Activated T-helper 1 cell treated with anti-CD3 and anti-CD28 coated beads, Interleukin-12 subunit alpha, Interleukin-12 subunit beta, Interleukin-2, Interleukin-4 antibody, amounts not matched to agents 30 ng/mL and 10 ng/mL and 1 ng/mL, durations not matched to agents 14 hours and 24 hours and 36 hours (primary cell): ENCODE measurements at places on chromosomes 5 and 9.

DNA sequence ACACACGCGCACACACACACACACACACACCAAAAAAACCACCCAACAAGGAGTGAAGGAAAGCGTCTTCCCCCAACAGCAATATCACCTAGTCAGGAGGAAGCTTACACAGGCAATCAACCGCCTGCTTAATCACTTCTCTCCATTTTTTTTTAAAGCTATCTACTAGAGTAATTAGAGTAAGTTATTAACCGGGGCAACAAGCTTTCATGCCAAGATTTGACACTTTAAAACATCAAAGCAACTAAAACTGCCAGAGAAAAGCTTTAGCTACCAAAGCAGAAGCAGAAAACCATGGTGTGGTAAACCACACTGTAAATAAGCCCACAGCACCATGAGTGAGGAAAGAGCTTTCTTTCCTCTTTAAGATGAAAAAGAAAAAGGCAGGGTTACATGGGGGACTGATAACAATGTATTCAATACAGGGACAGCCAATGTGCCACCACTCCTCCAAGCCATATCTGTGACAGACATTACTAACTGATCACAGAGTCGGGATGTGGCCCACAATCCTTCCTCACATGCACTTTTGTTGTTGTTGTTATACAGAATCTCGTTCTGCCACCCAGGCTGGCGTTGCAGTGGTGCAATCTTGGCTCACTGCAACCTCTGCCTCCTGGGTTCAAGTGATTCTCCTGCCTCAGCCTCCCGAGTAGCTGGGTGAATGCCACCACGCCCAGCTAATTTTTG is 282.1 kb downstream of the CRB2 start:
- peak; percentile 26 for DNase-seq

- no peak for DNase-seq
Observed at GRCh38 chr9:108469654-108470053, 386.1 kb downstream of the ACTL7B start.

GRCh38 chr5:171574376-171574775 is 154.9 kb downstream of the FGF18 start:
- DNase-seq: no peak

DNA sequence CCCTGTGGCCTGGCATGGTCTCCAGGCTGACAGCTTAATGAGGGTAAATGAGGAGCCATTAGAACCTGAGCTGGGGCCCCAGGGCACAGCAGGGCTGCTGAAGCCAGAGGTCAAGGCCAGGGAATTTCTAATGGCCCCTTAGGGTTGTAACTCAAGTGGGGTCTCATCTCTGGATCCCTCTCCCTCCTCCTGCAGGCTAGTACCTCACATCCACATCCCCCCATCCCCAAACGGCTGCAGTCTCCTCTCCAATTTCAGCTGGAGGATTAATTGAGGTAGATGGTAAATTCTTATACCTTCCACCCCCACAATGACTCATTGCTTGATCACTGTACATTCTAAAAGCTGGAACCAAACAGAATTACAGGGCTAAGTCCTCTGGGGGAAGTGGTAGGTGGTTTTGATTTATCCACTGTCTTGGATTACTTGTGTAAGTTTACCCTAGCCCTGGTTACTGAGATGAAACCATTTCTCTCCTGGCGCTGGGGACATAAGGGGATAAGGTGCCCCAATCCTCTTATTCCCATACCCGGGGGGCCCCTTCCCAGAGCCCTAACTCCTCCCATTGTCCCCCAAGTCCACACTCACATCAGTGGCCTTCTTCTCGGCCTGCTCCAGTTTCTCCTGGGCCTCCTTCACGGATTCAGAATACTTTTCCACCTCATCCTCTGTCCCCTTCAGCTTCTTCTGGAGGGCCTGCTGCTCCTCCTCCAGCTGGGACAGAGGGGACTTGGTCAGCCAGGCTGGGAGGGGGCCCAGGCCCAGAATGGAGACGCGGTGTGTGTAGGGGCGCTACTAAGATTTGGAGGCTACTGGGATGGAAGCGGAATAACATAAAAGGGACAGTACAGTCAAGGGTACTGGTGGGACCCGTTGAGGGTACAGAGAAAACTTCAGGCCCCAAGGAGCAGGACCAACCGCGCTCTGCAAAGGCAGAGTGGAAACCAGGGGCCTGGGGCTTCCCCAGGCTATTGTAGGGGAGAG is 875 bp downstream of the TPM2 start:
- DNase-seq: no peak

DNA sequence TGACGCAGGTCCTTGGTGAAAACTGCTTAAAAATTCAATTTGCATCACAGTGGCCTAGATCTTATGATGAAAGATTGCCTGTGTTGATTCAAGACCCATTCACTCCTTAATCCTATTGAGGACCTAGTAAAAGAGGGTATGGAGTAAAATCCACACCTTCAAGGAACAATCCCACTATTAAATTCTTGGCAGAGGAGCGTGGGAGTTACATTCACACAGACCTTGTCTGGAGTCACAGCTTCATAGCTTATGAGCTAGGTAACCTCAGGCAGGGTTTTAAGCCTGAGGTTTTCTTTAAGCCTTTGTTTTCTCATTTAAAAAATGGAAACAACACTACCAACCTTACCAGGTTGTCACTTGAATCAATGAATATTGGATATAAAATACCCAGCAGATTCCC is 566.5 kb upstream of the ZNF462 start:
- no peak for DNase-seq

- DNase-seq: no peak
Observed at GRCh38 chr5:110879675-110880074, 140.9 kb downstream of the SLC25A46 start.

DNA sequence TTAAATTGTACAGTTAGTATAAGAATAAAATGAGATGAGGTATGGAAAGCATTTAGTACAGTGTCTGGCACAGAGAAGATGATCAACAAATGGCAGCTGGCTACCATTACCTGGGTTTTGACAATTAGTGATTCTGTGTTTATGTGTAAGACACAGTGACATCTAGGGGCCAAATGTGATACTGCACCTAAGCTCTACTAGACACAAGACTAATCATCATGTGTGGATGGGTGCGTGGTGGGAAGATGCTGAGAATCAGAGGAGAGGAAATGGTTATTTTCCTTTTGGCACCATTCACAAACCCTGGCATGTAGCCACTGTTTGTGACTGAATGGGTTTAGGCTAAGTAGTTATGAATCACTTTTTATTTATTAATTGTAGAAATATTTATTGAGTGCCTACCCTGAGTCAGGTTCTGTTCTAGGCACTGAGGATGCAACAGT is 109.8 kb upstream of the TBC1D2 start:
- no peak for DNase-seq

DNA sequence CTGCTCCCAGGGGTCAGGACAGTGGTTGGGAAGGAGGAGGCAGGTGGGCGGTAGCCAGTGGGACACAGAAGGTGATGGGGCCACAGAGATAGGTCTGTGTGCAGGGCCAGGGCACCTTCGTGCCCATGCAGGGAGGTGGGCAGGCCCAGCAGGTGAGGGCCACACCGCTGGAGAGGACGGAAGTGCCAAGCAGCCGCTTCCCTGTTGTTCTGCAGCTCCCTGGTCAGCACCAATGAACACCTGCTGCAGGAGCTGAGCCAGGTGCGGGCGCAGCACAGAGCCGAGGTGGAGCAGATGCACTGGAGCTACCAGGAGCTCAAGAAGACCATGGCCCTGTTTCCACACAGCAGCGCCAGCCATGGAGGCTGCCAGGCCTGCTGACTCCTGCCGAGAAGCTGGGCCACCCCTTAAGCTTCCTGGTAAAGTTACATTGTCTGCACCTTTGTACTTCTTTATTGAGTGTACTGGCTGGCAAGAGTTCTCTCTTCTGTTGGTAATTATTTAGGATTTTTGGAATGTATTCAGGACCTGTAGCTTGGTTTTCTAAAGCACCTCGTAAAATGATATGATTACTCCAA is 40.3 kb downstream of the TPPP start:
- DNase-seq: no peak

DNA sequence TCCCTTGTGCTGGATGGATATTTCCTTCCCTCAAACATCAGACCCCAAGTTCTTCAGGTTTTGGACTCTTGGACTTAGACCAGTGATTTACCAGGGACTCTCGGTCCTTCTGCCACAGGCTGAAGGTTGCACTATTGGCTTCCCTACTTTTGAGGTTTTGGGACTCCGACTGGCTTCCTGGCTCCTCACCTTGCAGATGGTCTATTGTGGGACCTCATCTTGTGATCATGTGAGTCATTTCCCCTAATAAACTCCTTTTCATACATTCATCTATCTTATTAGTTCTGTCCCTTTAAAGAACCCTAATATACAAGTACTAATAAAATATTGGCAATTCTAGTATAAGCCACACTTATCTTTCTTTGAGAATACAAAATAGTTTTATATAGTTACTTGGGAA is 1078.9 kb downstream of the CDH12 start:
- DNase-seq: no peak

DNA sequence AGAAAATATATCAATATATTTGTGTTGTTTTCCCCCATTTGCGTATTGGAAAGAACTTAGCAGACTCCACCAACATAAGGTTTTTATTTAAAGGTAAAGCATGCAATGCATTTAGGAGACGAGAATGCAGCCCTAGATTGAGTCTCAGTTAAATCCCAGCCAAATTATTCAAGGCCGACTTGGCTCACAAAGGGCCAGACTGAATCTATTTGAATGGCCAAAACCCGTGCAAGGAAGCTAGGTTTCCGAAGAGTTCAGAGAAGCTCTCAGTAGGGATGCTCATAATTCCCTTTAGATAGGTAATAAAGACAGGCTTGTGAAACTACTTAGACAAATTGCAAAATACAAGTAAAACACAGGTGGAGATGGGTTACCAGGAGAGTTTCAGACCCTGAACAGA is 520.3 kb downstream of the CDH9 start:
- no peak for DNase-seq

DNA sequence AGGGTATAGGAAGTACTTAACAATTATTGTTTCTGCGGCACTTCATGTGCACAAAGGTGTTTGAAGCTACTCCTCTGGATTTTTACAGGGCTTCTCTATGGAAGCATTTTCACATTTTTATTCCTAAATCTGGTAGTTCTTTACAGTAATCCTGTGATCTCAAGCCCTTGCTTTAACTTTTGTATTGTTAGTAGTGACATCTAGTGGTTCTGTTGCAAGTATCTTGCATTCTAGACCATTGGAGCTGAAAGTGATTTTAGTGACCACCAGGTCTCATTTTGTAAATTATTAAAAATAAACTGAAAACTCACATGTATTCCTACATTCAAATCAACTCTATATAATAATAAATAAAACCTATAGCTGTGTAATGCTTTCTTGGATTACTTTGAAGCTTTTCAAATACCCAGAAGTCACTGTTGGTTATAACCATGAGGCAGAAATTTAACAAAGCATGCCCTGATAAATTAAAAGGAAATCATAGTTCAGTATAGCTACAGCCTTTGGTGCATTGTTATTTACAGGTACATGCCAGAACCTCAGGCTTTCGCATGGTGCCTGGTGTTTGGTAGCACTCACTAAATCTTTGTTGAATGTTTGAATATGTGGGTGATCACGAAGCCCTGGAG is 18.9 kb downstream of the RPS23 start:
- no peak for DNase-seq

GRCh38 chr5:174146556-174146955 is 101.0 kb downstream of the NSG2 start:
- no peak for DNase-seq

DNA sequence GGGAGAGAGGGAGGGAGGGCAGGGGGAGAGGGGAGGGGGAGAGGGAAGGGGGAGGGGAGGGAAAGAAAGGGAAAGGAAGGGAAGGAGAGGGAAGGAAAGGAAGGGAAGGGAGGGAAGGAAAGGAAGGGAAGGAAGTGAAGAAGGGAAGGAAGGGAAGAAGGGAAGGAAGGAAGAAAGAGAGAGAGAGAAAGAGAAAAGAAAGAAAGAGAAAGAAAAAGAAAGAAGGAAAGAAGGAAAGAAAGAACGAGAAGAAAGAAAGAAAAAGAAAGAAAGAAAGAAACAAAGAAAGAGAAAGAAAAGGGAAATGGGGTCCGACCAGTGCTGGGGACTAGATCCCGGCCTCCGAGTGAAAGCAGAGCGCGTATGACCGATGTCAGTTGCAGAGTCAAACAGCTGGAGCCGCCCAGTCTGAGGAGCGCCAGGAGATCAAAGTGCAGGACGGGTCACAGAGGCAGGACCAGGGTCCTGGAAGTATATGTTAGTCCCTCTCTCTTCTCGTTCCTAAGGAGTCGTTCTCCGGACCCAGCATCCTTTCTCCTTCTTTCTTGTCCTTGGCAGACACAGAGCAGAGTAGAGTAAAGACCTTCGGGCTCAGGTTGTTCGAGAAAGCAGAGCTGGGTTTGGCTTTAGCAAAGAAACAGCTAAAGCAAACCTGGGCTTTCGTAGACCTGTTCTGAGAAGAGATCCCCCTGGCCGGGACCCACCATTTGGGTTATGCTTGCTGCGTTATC is 305.4 kb upstream of the MSX2 start:
- no peak for DNase-seq

- no peak for DNase-seq
Observed at GRCh38 chr5:29005386-29005785, 1967.0 kb upstream of the CDH9 start.

DNA sequence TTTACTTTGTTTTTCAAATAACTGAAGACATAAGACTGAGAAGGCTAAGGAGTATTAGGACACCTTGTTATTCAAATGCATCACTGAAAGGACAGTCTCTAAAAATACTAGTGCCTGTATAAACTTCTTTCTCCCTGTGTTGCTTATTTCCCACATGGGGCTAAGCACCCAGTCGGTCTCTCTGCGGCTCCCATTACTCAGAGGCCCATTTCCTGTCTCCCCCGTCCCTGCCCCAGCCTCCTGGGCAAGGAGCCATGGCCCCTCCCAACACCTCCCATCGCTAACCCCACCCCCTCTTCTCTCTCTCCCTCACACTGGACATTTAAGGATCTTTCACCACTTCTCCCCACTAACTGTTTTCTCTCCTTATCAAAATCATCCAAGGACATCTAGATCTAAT is 81.9 kb downstream of the EBF1 start:
- DNase-seq: no peak

DNA sequence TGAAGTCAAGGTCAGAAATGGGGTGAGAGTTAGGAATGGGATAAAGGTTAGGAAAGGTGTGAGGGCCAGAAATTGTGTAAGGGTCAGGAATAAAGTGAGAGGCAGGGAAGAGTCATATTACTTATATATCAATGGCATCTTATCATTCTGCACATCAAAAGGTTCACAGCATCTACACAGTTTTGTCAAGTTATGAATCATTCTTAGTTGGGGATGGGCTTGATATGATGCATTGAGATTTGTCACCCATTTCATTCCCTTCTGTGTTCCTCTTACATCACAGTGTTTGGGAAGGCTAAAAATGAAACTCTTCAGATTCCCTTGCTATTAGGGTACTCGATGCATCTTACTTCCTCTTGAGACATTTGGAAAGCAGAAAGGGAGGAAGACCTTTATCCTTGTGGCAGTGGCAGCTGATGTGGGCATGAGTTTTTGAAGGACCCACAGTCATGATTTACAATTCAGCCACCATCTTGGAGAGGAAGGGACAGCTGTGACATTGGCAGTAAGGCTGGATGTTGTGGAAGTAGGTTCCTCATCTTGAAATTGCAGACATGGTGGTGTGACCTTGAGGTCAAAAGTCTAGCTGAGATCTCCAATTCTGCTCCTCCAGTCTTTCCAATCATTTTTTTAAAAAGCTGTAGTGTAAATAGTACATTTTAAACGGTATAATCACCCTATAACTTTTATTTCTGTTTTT is 24.2 kb upstream of the NPR3 start:
- DNase-seq: no peak

GRCh38 chr5:80466669-80467485 is 21.0 kb upstream of the FAM151B start:
- DNase-seq: no peak

GRCh38 chr9:27350382-27350976 is 53.5 kb upstream of the EQTN start:
- DNase-seq: no peak
